ENCODE measurements at places on chromosomes 11 and 22.
A peak's percentile ranks its signal among the peaks of the same experiment; 100 is the strongest.

DNA sequence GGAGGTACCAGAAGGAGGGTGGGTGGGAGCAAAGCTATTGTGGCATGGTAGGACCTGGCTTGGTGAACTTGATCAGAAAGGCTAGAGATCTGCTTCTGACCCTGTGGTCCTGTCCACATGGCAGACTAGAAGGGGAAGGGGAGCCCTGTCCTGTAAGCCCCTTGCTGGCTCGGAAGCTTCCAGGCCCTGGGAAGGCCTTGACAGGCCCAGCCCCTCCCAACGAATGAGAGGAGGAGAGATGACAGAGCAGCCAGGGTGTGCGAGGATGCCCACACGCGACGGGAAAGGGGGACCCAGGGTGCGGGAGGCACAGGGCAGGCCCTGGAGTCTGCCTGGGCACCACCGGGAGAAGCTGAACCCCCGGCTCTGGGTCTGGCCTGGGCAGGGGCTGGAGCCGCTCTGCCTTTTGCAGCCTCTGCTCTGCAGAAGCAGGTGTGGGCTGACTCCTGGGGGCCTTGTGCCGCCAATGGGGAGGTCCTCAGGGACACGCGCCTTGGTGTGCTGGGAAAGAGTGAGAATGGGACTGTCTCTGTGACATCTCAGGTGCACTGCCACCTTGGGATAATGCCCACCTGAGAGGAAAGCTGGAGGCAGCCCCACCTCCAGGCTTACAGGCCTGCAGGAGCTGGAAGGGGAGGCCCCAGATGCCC, 1447.5 kb downstream of the BRD1 start:
- no peak for DNase-seq

GRCh38 chr11:72525466-72525865, 91.1 kb upstream of the CLPB start:
- no peak for DNase-seq

DNA sequence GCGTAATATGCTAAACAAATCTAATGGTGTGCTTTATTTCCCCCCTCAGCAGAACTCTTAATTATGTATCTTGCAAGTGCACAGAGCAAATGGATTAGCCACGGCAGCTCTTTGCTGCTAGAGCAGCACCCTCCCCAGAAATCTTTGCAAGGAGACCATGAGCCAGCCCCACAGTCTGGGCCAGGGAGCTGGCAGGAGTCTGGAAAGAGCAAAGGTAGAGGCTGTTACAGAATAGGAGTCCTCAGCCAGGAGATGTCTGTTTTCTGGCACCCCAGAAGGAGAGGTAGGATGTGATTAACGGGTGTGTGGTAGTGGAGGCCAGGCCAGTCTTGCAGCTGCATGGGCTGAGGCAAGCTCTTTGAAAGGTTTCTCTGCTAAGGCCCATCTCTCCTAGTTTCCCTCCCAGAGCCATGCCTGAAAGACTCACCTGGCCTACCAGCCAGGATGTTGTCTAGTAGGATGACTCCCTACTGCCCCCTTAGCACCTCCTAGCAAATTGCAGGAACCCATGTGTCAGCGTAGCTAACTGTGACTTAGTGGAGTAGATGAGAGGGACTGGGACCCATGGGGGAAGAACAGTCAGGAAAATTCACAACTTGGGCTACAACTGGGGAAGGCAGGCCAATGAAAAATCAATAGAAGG, 557.2 kb downstream of the BUD13 start:
- DNase-seq: no peak

DNA sequence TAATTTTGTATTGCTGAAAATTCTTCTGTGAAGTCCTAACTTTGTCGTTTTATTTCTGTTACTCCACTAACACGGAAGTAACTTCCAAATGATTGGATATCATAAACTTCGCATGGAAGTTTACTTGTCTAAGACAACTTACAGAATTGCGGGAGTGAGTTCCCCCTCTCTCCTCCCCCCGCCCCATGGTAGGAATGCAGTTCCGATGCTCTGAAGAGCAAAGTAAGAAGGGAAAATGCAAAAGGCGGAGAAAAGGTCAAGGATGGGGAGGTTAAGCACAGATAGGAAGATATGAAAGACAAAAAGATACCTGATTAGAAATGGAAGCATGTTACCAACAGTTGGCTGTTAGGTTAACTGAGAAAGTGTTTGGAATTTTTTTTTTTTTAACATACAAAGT, 1.3 kb downstream of the EIF3M start:
- no peak for DNase-seq

DNA sequence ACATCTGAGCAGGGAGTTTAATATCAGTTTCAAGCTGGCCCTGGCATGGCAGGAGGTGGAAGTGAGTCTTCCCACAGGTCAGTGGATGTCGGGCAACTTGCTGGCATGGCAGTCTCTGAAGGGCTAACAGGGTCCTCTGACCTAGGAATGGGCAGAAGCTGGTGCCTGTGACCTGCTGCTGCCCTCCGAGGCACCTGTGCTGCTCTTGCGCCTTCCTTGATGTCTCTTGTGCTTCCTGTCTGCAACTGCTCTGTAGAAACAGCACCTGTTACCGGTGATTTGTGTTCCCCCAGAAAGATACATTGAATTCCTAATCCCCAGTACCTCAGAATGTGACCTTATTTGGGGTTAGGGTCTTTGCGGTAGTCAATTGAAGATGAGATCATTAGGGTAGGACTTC, 110.3 kb downstream of the RPS6KA4 start:
- DNase-seq: no peak

DNA sequence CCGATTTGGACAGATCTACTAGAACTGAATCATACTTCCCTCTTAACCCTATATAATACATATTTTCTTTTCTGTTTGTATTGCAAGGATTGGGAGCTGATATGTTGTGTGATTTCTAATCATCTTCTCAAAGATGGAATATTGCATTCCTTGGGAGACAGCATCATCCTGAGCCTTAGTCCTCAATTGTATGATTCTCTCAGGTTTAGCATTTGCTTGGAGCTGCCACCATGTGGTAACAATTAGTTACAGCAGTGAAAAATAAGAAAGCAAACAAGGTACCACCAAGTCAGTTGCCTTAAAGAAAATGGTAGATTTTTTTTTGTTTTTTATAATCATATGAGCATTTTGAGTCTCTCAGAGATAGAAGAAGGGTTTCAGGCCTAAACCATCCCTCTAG, 11.9 kb downstream of the SNX19 start:
- peak; percentile 13 for DNase-seq

GRCh38 chr11:80846442-80846841, 1405.6 kb upstream of the TENM4 start:
- DNase-seq: no peak

GRCh38 chr11:68042219-68043028, 3.6 kb downstream of the TCIRG1 start:
- no peak for DNase-seq

DNA sequence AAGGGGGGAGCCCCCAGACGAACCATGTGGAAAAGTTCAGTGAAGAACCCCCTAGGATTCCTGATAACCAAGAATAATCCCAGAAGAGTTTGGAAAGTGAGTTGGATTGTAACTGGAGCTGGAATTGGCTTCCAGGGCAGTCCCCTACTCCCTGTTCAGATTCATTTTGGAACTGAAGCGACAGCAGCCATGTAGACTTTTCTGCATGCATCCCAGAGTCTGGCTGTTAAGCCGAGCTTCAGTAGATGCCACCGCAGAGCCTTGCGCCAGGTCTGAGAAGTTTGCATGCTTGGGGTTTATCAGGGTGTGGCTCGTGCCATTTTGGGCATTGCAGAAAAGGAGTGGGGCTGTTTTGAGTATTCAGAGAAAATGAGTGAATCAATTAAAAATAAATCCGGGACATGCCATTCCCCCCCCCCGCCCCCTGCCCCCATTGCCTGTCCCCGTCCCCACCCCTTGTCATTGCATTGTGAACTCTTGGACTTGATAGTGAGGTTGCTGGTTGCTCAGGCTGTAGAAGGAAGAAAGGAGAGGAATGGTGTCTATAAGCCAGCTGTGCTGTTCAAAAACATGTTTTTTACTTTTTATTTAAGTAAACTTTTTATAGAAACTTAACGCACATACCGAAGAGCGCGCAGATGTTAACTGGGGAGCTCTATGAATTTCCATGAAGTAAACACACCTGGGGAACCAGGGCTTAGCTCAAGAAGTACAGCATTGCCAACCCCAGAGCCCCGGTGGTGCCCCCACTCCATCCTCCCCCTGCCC, 71.2 kb downstream of the LDLRAD3 start:
- no peak for DNase-seq

DNA sequence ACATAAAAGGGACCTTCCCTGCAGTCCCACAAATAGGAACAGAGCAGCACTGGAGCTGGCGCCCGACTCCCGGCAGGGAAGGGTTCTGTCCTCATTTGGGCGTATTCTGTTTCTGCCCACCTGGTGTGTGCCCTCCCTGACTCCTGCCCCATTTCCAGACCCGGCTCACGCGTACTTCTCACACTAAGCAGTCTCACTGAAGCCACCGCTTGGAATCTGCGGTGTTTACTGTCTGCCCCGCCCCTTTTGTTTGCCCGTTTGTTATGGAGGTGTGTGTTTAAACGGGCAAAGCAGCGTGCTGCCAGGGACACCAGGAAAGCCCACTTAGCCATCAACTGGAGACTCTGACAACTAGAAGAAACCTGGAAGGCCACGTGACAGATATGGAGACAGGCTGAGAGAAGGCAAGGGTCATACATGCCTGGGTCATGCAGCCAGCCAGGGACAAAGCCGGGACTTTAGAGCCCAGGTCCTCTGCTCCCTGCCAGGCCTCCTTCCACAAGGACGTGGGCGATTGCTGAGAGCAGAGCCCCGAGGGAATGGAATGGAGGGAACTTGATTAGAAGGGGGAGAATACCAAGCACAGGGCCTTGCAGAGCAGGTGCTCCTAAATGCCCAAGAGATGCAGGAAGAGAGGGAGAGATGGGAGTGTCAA, 8.7 kb upstream of the EFCAB6 start:
- no peak for DNase-seq

DNA sequence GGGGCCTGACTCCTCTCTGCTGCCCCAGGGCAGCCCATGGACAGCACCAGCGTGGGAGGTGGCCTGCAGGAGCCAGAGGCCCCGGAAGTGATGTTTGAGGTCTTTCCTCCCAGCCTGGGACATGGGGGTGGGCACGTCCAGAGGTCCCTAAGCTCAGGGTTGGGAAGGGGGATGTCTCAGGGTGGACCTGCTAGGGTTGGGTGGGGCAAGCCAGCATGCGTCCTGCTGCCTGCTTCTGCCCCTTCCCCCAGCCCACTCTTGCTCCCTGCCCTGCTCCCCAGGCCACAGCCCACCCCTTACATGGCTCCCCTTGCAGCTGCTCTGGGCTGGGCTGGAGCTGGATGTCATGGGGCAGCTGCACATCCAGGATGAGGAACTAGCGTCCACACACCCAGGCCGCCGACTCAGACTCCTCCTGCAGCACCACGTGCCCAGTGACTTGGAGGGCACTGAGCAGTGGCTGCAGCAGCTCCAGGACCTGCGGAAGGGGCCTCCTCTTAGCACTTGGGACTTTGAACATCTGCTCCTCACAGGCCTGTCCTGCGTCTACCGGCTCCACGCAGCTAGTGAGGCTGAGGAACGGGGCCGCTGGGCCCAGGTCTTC, 1.3 kb downstream of the FAM180B start:
- DNase-seq: no peak

- DNase-seq: no peak
Measured at GRCh38 chr11:93773045-93773477, 11.0 kb upstream of the MED17 start.

DNA sequence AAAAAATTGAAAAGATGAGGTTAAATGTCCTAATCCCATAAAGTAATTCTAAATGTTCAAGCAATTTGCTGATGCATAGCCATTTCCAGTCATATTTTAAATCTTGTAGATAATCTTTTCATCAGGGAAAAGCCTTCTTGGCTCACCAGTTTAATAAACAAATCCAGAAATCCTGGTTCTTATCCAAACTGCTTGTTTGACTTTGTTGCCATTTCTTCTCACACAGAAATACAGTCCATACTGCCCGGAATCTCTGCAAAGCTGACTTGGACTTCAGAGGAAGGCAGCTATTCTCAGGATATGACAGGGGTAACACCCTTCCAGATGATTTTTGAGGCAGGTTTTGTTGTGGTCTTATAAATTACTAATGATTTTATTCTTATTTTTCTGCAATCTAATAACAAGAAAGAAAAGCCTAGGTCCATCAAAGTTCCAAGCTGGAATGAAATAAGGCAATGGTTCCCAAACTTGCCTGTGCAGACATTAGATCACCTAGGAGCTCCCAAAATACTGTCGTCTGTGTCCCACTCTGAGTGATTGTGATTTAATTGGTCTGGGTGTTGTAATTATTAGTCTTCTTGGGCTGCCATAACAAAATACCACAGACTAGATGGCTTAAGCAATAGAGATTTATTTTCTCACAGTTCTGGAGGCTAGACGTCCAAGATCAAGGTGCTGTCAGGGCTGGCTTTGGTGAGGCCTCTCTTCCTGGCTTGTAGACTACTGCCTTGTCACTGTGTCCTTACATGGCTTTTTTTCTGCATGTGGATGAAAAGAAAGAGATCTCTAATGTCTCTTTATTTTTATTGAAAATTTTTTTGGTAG, 55.1 kb upstream of the RCE1 start:
- no peak for DNase-seq

GRCh38 chr11:45665206-45665932, at the start of gene CHST1:
TSS of gene CHST1 (minus strand) at chr11:45665622. CDS start at chr11:45650923, 14,699 bp downstream.
- DNase-seq: no peak

DNA sequence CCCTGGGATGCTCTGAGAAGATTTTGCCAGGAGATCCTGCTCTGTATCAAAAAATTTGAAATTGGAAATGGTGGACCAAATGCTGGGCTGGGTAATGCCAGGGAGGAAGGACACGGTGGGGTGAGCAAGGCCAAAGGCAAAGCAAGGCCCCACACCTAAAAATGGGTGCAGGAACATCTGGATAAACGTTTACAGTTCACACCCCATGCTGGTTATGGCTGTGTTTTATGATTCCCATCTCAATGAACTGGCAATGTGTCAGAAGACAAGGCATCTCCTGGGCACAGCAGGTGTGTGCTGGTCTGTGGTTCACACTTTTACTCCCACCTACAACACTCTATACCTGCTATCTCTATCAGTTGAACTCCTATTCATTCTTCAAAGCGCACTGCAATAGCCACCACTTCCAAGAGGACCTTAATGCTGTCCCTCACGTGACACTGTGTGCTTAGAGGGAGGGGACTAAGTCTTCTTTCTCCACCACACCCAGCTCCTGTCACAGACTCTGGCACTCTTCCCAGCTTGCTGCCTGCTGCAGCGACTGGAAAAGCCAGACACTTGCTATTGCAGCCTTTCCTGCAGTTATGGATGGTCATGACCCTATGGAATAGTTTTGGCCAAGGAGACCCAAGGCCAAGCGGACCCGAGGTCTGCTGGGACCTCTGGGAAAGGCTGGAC, 277.5 kb downstream of the CTTN start:
- DNase-seq: no peak

DNA sequence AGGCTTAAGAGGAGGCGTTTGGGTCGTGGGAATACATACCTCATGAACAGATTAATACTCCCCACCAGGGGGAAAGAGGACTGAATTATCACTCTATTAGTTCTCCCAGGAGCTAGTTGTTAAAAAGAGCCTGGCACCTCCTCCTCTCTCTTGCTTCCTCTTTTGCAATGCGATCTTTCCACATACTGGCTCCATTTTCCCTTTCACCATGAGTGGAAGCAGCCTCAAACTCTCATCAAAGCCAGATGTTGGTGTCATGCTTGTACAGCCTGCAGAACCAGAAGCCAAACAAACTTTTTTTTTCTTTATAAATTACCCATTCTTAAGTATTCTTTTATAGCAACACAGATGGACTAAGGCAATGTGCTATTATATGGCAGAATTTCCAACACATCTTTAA, 258.5 kb downstream of the FAM76B start:
- peak; percentile 67 for DNase-seq
